GM20000 (cell line): ENCODE measurements at places on chromosomes 11 and 22.

GRCh38 chr22:30923168-30923900 lies 45.2 kb downstream of the MORC2 start:
- DNase-seq, result no peak

DNA sequence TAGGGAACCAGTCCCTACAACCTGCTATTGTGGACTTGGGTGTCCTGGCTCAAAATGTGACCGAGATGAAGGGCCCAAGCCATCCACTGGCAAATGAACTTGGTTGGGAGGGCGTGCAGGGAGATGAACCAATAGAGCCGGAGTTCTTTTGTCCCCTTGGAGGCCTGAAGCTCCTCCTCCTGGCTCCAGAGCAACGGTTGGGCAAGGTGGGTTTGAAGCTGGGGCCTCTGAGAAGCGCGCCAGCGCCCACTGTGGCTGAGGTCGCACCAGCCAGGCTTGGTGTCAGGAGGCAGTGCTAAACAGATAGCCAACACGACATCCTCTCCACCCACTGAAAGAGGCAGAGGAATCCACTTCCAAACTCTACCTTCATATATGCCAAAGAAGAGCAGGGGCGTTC lies 36.0 kb upstream of the PACSIN2 start:
- no peak for DNase-seq

DNA sequence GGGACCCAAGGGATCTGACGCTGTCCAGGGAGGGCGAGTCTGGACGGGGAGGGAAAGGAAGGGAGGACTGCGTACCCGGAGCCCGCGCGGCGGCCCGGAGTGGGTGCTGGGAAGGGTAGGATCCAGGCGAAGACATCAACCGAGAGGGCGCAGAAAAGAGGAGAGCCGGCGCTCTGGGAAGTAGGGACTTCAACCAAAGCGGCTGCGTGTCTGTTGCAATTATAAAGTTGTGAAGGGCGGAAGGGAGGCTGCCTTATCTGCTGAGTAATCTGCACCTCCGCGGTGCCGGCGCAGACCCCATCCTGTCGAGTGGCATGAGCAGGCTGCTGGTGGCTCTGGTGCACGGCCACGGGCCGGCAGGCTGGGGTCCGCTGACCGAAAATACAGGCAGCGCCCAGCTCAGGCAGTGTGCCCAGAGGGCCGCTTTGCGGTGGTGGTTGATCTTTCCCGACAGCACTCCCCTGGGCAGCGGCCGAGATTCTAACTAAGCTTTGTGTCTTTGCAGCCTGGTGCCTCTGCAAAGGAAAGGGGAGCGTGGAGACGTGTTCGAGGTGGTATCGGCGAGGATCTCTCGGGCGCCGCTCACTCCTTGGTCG lies 978 bp downstream of the C11orf87 start:
- DNase-seq, result peak; percentile 15

GRCh38 chr11:63919267-63920125 lies 2.5 kb upstream of the RCOR2 start:
- peak; percentile 51 for DNase-seq

GRCh38 chr11:22466809-22467208 lies 128.6 kb downstream of the SLC17A6 start:
- DNase-seq, result no peak

DNA sequence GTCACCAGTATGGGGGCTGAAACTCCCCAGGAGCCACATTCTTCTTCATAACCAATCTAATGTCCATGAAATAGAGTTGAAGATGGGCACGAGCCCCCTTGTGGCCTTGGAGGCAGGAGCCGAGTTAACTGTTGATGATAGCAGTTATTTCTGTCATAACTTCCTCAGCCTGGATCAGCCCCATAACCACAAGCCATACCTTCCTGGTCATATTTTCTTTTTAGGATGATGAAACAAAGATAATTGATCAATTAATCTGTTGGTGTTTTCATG lies 65.0 kb upstream of the TTC12 start:
- DNase-seq, result no peak

DNA sequence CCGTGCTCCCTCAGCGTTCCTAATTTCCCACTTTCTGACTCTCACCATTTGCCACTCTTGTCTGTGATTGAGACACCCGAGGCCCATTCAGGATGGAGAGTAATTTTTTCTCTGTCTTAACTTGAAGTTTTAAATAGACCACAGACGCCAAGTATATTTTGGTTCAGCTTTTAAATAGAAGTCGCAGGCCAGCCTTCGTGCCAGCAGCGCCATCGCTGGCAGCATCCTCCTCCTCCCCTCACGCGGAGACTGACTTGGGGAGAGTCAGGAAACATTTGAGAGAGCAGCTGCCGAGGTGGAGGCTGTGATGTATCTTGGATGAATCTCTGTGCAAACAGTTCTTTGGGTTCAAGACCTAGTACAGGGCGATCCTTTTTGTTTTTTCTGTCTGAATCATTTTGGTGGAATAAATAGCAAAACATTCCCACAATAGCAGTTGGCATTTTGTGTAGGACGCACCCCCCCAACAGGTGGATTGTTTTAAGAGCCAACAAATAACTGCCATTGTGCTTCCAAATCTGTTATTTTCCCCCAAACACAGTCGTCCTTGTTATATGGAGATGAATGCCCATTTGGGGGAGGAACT lies 889 bp upstream of the DMC1 start:
- peak; percentile 20 for DNase-seq

DNA sequence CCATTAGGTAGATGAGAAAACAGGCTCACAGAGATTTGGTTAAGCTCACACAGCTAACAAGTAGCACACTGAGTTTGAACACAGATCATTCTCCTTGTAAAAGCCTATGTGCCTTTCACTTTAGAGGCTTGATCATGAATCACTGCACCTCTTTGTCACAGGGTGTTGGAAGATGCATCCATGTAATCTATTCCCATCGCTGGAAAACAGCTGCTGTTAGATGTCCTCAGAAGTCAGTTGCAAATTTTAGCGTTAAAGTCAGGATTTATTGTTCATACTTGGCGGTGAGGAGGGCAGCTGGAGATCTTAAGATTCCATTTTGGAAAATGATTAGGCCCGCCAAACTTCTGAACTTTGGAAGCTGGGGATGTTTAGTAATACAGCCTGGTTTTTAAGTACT lies 2.6 kb downstream of the CNTF start:
- no peak for DNase-seq

- no peak for DNase-seq
Observed at GRCh38 chr11:114719562-114719961, 41.2 kb downstream of the NXPE2 start.

DNA sequence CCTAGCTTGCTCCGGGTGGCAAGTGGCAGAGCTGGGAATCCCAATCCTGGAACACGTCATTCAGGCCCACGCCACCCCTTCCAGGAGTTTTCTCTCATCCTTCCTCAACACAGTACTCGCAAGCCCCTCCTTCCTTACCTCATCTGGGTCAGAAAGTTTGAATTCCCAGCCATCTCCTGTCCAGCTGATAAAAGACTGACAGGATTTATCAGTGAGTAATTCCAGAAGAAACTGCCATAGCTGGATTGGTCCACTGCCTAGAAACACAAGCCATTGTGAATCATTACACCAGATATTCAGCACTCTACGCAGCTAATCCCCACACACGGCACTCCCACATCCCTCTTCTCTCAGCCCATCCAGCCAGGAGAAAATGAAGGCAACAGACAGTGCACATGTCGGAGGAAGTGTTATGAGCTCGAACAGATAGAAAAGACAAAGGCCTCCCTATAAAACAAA lies 124.0 kb downstream of the ETS1 start:
- no peak for DNase-seq

DNA sequence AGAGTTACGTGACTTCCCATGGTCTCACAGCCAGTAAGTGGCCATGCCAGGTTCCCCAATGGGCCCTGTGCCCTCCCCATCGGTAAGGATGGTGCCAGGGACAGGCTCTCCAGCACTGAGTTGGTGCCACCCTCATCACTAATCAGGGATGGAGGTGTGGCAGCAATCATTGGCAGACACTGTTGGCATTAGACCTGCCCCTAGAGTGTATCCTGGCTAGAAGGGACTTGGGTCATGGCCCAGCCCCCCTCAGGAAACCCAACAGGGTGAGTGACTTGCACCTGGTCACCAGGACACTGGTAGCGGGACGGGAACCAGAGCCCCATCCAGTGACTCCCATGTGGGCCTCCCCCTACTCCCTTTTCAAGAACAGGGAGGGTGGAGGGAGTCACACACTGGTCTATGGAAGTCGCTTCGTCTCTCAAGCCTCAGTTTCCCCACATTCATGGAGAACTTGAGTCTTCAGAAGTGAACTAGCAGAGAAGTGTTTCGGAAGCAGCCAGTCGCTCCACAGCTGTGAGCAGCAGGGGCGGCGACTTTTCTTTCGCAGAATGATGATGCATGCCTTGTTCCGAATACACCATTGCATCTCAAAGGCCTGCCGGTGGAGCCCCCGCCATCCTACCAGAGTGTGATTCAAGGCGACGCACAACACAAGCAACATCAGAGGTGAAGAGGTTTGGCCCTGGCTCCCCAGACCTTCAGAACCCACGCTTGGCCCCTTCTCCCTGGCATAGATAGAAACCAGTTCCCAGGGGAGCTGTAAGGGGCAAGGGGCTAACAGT lies 12.9 kb downstream of the MS4A10 start:
- DNase-seq, result no peak

- peak; percentile 60 for DNase-seq
Observed at GRCh38 chr22:39240831-39241793, 3.7 kb downstream of the PDGFB start.

DNA sequence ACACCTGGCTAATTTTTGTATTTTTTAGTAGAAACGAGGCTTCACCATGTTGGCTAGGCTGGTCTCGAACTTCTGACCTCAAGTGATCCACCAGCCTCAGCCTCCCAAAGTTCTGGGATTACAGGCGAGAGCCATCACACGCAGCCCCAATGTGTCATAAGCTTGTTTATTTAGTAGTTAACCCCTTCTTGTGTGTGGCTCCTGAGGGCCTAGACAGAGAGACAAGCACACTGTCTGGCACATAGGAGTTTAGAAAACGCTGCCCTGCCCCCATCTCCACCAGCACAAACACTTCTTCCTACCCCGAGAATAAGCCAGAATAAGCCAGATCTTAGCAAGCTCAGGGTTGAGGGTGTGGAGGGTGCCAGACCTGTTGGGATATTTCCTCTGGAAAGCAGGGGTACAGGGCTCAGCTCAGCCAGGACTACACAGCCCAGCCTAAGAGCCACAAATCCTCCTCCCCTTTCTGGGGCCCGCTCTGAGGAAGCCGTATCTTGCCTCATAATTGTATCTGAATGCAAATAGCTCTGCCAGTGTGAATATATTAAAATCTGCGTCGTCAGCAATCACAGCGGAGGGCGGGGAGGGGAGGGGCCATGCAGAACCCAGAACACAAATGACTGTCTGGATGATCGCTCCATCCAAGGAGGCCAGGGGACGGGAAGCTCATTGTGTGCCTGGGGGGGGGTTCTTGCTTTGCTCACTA lies 247.3 kb downstream of the MN1 start:
- DNase-seq, result no peak

DNA sequence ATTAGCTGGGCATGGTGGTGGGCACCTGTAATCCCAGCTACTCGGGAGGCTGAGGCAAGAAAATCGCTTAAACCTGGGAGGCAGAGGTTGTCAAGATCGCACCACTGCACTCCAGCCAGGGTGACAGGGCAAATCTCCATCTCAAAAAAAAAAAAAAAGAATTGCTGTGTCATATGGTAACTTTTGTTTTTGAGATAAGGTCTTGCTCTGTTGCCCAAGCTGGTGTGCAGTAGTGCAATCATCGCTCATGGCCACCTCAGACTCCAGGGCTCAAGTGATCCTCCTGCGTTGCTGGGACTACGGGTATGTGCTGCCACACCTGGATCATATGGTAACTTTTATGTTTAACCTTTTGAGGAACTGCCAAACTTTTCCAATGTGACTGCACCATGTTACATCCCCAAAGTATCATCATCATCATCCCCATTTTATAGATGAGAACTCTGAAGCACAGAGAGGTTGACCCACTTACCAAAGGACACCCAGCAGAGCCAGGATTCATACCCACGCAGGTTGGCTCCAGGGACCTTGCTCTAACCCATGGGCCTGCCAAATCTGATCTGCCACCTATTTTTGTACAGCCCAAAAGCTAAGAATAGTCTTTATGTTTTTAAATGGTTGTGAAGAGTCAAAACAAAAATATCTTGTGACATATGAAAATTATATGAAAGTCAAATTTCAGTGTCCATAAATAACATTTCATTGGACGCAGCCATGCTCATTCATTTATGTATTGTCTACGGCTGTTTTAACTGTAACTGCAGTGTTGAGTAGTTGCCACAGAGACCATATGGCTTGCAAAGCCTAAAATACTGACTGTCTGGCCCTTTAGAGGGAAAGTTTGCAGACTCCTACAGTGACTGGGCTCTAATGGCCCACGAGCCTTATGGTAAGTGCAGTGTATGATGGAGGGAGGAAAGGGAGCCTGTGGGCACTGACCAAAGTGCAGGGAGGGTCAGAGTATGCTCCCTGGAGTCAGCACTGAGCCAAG lies 45.3 kb downstream of the GDPD5 start:
- DNase-seq, result no peak

GRCh38 chr22:41603873-41604332 lies 14.3 kb upstream of the PMM1 start:
- peak; percentile 76 for DNase-seq

DNA sequence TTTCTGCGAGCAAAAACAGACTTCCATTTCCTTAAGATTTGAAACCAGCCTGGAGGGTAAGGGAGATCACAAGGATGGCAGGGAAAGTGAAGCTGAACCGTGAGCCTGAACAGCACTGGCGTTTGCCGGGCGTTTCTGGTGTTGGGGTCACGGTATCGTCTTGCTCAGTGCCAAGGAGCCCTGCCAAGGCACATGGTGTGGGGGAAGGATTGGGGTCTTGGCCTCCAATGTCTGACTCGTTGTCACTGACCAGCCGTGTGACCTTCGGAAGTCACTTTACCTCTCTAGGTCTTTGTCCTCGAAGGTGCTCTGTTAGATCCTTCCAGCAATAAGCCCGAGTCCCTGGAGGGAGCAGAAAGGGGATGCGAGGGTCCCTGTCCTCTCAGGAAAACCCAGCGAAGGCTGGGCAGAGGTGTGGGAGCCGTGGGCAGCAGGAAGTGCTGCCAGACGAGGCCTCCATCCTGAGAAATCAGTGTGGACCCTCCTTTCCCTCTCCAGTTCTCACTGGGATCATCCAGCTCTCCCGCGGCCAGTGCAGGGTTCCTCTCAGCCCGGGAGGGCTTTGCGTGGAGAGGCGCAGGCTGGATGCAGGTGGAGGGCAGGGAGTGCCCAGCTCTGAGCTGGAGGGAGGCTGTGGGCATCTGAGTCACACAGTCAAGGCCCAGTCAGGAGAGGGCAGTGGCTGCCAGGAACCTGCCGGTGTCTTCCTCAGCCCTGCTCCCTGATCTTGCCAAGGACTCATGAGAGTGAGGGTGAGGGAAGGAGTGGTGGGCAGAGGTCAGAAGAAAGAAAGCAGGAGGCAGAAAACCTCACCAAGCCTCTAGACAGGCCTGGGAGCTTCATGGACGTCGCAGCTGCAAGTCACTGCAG lies 18.9 kb downstream of the TOM1 start:
- DNase-seq, result no peak
